ENCODE measurements at places on chromosomes 3 and 15.

- no peak for DNase-seq
Observed at GRCh38 chr3:96319166-96319565, 495.2 kb upstream of the EPHA6 start.

DNA sequence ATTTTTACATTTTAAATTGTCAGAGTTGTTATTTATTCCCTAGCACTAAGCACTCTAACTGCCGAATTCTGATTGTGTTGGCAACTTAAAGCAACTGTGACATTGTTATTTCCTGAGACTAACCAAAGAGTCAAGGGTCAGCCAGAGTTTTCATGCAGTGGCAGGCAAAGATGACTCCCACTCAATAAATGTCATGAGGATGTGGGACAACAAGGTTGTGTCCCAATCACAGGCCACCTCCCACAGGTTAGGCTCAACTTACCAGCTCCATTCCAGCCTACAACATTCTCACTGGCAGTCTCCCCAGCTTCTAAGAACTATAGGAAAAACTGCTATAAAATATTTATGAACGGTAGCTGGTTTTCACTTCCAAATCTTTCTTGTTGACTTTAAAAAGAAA is 80.1 kb downstream of the RSL24D1 start:
- DNase-seq, result no peak

GRCh38 chr3:107524326-107524840 is 1.6 kb downstream of the BBX start:
- peak; percentile 52 for DNase-seq

- no peak for DNase-seq
Observed at GRCh38 chr3:193168931-193169330, 72.1 kb upstream of the PLAAT1 start.

GRCh38 chr3:4311496-4311895 is 8.3 kb downstream of the SETMAR start:
- DNase-seq, result no peak

GRCh38 chr3:188584162-188584529 is 430.2 kb downstream of the LPP start:
- peak; percentile 92 for DNase-seq

DNA sequence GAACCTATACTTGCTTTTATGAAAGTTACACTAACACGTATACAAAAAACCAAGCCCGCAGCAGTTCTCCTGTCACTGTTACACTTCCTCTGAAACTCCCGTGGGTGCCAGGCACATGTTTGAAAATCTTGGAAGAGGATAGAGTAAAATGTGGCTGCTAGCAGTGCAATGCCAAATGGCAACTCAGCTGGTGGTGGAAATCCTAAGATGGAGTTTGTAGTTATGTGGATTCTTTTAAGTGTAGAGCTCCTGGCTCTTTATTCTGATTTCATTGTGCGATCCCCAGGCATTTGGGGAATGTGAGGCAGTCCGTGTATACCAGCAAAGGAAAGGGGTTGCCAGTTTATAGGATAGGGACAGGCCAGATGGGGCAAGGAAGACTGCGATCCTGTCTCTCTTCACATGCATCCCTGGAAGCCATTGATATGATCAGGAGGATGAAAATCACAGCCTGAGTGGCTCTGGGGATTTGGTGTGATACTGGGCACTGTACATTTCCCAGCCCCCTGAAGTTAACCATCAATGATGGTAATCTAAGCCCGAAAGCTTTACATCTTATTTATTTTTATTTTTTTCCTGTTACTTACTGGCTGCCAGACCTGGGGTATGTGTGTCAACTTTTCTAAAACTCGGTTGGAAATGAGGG is 1.1 kb downstream of the STAC start:
- DNase-seq, result no peak

GRCh38 chr3:79761441-79761840 is 6.4 kb downstream of the ROBO1 start:
- DNase-seq, result peak; percentile 27

DNA sequence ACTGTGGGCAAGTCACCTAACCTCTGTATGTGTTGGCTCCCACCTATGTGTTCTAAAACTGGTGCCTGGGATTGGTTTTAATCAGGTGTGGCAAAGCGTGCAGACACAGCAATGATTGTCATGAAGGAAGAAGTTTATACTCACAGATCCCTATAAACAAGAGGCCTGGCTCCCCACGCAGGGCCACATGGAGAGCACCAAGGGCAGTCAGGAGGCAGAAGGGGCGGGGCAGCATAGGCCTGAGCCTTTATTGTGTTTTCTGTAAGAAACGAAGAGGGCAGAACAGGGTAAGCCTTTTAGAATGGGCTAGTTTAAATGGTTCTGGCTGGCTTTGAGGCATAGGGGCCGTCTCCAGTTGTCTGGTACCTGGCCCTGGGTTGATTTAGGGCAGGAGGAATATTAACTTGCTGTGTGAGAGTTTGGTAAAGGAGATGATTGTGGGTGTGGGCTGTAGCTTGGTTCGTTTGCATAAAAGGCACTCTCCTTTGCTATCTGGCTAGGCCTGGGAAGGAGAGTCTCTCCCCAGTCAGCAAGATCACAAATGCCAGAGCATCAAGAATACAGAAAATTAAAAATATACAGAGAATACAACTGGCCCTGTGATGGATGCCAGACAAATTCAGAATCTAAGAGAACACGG is 2.2 kb upstream of the FBXW12 start:
- no peak for DNase-seq

GRCh38 chr15:27179789-27180188 is 208.8 kb downstream of the GABRG3 start:
- no peak for DNase-seq

- DNase-seq, result no peak
Observed at GRCh38 chr3:115822579-115822978, 199.3 kb downstream of the GAP43 start.

DNA sequence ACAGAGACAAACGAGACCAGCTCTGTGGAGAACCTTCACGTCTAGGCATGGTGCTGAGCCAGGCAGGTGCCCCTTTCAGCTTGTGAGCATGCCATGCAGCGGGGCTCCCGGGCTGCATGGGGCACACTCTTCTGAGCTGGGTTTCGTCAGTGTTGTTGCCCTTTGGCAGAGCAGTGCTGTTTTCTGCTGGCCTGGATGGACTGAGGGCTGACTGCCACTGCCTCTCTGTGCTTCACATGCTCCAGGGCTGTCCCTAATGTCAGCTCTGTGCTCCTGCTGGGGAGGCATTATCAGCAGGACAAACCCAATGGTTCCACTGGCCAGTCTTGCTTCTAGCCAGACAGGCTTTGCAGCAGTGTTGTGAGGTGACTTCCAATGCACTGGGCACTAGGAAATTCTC is 9.5 kb downstream of the GASK1A start:
- DNase-seq, result no peak

DNA sequence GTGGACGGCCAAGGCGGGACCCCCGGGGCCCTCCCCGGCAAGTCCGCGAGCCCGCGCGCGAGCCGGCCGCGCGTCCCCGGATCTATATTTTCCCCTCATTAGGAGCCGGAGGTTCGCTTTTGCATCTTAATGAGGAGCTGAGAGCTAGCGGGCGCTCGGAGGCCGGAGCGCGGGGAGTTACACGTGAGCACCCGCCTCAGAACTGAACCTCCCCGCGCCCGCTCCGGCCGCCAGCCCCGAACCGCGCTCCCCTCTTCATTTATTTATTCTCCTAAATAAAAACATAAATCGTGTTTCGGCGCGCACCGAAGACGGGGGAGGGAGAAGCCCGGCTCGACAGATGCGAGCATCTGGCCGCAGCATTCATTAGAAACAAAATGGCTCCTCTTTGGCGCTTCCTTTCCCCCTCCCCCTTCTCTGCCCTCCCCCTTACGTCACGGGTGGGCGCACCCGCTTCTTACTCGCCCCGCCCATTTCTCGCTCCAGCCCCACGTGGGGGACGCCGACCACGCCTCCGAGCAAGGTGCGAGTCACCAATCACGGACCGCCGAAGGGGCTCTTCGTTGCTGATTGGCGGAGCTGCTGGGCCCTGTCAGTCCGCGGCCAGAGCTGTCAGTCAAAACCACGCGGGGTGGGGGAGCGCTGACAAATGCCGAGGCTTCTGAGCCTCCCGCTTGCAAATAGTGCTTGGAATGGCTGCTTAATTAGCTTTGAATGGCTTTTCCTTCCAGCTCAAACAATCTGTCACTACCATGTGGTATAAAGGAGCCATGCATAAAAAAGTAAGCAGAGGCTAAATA is 1.6 kb upstream of the TLE3 start:
- peak; percentile 99 for DNase-seq

DNA sequence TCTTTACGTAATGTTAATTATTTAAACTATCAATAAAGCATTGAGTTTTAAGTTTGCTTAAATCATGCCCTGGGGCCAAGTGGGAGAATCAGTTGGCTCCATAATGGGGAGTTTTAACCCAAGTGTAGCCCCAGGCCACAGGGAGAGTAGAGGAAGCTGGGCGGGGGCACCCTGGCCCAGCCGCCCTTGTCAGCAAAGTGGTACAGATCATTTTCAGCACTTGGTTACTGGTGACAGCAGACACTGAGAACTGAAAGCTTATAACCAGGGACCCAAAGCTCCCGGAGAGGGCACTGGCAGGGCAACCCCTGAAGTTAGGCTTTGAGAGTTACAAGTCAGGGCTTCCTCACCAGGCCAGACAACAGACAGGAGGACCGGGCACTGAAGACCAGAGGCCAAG is 90.6 kb downstream of the SEMA5B start:
- DNase-seq, result no peak

DNA sequence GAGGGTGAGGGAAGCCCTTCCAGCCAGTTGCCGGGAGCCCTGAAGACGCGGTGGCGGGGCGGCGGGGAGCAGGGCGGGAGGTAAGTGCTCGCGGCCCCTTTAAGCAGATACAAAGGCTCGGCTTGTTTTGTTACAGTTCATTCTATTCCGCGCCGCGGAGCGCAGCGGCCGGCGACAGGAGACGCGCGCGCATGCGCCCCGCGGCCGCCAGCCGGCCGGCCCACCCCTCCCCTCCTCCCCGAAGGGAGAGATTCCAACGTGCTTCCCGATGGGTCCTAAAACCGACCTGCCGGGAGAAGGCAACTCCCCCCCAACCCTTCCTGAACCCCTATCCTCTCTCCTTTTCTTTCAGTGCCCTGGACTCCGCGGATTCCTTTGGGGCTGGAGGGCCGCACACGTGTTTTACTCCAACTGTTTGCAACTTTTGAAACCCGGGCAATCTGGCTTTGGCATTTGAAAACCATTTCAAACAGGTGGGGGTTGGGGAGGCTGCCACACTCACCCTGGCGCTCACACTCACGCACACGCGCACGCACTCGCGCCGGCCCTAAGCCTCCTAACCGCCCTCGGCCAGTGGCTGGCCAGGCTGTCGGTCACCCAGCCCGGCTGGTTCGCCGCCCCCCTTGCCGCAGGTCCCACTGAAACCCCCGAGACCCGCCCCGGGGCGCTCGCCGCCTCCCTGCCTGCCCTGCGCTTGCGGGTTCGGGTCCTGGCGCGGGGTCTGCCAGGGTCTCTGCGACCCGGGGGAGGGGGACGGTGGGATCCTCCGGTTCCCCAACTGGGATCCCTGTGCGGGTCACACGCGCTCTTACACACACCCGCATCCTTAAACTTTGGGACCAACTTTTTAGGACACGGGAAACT is at the start of gene MAGI1:
TSS of gene MAGI1 (minus strand) at position 193 of the 864 bp plus-strand sequence. CDS start 610 bp downstream, outside the sequence.
- DNase-seq, result peak; percentile 96

GRCh38 chr3:46897031-46897430 is 19.5 kb downstream of the PTH1R start:
- no peak for DNase-seq

GRCh38 chr15:90844696-90845095 is 23.7 kb upstream of the FURIN start:
- DNase-seq, result no peak

GRCh38 chr3:13203398-13204176 is 130.4 kb upstream of the IQSEC1 start:
- DNase-seq, result no peak

GRCh38 chr15:66039117-66039871 is 170.0 kb downstream of the RAB11A start:
- no peak for DNase-seq

DNA sequence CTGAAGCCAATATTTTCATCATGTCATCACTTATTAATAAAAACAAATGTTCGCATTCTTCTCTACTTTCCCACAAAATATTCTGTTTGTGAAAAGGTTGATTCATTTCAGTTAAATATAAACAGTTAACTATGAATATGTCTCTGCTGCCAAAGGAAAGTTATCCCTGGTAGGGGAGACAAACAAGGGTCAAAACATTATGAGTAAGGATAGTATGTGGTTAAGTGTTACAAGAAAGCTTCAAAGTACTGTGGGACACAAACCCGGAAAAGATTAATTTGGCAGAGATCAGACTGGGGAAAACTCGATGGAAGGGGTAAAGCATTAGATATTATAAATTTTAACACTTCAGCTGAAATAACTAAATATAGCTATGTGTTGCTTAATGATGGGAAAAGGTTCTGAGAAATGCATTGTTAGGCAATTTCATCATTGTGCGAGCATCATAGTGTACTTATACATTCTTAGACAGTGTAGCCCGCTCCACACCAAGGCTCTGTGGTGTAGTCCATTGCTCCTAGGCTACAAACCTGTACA is 436.5 kb upstream of the TBL1XR1 start:
- DNase-seq, result peak; percentile 98

DNA sequence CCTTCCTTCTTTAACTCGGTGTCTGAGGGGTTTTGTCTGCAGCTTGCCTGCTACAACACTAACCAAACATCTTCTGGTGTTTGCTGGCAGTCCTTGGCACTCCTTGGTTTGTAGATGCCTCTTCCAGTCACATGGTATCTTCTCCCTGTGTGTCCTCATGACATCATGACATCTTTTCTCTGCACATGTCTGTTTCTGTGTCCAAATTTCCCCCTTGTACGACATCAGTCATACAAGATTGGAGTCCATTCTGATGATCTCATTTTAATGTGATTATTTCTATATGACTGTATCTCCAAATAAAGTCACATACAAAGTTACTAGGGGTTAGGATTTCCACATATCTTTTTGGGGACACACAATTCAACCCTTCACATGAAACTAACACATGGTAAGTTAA is 152.3 kb upstream of the LRRN1 start:
- no peak for DNase-seq

- DNase-seq, result no peak
Observed at GRCh38 chr3:37150621-37151020, 23.8 kb downstream of the LRRFIP2 start.

DNA sequence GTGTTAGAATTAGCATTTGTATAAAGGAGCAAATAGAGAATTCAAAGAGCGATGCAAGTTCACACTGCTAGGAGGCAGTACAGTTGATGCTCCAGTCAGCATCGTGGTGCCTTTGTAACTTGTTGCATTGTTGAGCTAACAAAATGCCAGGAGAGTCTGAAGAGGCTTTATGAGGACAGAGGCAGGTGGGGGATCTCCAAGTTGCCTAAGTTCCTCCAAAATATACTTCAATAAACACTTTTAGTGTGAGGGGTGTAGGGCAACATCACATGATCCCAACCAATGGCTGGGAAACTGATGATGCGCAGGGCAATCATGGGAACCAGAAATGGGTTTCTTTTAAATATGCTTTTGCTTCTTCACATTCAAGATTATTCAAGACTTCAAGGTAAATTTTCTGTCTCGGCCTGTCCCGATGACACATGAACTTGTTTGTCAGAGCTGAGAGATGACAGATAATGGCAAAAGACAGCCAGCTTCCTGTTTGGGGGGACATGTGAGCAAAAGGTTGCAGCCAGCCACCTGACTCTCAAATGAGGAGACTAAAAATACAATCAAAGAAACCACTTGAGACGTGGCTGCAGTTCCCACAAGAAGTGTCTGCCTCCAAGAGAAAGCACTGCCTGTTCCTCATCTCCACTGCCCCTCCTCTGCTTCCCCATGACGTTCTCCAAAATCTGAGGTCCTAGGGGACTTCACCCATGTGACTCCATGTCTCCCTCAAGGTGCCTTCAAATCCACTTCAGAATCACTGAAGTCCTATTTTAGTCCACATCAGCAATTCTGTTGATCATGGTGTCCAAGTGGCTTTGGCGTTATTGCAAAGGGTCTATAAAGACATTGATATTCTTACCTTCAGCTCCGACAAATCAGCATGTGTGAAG is 39.3 kb downstream of the KLHL6 start:
- DNase-seq, result no peak
